ENCODE measurements at places on chromosomes 1 and 21.

DNA sequence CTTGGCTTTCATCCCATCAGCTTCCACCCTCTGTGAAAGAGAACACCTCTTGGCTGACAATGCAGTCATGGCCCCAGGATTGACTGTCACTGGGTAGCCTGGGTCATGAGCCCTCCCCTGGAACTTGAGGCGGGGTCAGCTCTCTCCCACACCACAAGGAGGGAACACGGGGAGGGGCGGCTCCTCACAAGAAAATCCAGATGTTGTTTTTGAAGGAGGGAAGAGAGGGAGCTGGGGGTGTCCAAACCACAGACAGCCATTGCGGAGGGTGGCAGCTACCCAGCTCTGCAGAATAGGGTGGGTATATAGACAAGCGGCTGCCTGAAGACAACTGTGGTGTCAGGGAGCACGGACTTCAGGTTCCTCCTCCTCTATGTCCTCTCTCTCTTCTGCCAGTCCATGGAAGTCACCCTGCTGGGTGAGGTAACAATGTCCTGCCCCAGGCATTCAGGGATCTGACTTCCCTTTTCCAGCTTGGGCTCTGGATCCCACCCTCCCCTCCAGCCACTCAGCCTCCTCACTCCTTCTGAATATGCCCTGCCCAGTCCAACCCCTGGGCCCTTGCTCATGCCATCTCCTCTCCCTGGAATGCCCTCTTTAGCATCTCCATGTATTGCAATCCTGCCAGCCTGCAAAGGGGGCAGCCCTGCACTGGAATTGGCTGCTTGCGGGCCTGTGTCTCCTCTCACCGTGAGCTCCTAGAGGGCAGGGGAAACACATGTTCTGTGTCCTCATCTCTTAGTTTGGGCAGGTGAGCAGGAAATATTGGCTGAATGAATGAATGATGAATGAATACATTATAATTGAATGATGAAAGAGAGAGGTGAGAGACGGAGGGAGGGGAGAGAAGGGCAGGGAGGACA is 60.9 kb upstream of the RUNX3 start:
- DNase-seq, result no peak

DNA sequence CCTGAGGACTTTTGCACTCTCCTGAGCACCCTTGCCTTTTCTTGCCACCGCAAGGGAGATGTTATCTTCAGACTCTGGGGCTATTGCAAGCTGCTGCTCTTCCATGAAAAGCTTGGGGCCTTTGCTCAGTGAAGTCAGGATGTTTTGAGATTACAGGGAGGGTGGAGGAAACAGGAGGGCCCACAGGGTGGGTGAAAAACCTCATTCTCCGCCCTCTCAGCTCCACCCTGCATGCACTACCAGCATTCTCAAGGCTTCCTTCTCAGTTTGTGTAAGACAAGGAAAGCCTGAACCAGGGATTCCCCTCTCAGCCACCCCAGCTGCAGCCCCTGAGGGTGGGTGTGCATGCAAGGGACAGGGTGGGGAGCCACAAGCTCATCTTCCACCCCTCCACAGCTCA is 25.8 kb upstream of the ZNF648 start:
- no peak for DNase-seq

GRCh38 chr21:39774227-39774626 is 29.2 kb downstream of the IGSF5 start:
- no peak for DNase-seq

DNA sequence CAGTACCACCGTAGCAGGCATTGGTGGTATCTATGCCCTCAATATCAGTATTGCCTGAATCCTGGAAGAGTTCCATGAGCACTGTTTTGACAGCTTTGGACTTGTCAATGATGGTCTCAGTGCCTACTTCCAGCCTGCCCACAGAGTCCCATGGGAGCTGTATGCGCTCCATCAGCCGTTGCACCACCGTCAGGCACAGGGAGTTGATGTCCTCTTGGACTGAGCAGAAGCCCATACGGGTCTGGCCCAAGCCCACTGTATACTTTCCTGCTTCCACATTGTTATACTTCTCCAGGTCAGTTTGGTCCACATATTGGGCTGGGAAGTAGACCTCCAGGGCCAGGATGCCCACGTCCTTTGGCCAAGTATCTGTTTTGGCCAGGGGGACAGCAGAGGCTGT is 4.5 kb downstream of the HMGCS2 start:
- no peak for DNase-seq

DNA sequence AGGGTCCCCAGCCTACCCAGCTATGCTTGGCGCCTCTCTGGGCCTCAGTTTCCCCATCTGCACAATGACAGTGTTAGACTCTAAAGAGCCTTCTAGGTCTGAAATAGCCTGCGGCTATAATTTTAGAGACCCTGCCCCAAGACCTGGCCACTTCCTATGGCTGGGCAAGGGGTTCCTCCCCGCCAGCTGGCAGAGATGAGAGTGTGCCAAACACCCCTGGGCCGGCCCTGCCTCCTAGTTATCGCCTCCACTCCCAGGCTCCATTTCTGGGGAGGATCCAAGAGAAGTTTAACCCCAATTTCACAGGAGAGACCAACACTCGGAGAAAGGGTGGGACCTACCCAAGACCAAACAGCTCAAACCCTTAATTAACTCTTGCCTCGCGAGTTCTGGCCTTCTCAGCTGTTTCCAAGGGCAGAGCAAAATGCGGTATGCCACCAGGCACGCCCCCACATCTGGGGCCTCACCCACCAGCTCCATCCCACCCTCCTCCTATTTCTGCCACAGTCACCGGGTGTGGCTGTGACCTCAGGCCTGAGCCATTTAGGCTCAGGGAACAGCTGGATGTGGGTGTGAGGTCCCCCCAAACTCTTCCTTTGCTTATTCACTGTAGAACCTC is 35.7 kb downstream of the TTC39A start:
- DNase-seq, result no peak

- DNase-seq, result no peak
These were observed 154.6 kb downstream of the C1orf94 start for GRCh38 chr1:34331020-34331926.

- no peak for DNase-seq
These were observed 3.6 kb upstream of the ADAMTSL4 start for GRCh38 chr1:150545486-150546032.

GRCh38 chr1:30842697-30843354 is 65.7 kb downstream of the SDC3 start:
- no peak for DNase-seq

GRCh38 chr1:232417636-232418248 is 212.2 kb downstream of the SIPA1L2 start:
- DNase-seq, result no peak

DNA sequence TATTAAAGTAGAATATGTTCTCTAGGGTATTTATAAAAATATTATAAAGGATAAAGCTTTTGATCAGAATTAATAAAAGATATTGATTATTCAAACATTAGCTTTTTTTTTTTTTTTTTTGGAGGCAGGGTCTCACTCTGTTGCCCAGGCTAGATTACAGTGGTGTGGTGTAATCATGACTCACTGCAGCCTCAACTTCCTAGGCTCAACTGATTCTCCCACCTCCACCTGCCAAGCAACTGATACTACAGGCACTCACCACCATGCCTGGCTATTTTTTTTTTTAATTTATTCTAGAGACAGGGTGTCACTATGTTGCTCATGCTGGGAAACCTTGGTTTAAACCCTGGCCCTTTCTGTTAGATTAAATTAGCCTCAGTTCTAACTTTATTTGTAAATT is 188.3 kb downstream of the CLEC20A start:
- no peak for DNase-seq

DNA sequence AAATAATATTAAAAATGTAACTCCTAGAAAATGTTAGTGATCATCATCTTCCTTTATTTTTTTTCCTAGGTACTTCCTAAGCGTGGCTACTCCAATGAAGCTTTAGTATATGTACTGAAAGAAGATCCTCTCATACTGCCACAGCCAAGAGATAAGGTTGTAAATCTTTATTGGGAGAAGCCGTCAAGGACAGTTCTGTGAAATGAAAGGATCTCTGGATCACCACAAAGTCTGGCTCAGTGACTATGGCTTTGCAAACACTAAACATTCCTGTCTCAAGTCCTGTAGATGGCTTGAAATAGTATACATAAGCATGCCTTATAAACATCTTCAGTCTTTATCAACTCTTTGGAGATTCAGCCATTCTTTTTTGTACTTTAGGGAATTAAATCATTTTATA is 61.2 kb upstream of the DPH5 start:
- no peak for DNase-seq

- no peak for DNase-seq
These were observed 4.4 kb downstream of the TGFB2 start for GRCh38 chr1:218349348-218350034.

- DNase-seq, result no peak
These were observed 25.1 kb upstream of the PLEKHA6 start for GRCh38 chr1:204384636-204385352.

DNA sequence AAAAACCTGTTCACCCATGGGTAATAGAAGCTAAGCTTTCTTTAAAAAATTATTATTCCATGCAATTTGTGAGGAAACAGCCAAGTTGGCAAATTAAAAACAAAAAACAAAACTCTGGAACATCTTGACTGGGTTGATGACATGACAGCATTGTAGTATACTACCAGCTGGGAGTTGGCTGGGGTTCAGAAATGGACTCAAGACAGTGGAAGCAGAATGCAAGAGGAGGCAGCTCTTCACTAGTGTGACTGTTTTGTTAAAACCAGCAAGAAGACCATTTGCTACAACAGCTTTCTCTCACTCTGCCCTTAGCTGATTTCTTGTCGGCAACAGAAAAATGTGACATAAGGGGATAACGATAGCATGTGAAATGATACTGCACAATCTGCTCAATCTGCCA is 1298.9 kb upstream of the ADGRL4 start:
- DNase-seq, result no peak

GRCh38 chr1:198577444-198577843 is 37.0 kb upstream of the ATP6V1G3 start:
- no peak for DNase-seq

DNA sequence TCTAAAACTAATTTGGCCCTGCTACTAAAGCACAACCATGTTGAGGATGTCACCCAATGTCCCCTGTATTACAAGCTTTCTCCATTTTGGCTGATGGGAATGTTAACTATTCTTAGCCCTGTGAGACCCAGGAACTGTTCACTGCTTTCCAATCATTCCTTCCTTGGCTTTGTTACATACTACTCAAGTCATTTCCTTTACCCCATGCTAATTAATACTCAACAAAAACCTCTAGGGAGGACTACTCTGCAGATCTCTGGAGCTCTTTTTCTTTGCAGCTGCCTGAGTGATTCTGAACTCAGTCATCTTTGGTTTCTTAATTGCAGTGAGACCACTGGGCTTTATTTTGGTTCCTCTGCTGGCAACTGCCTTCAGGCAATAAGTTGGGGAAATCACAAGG is 23.3 kb upstream of the RPE65 start:
- no peak for DNase-seq

All from CD4-positive, alpha-beta T cell treated with Interleukin-4 for 4 hours (primary cell).